Effector CD4-positive, alpha-beta T cell (primary cell): ENCODE measurements at places on chromosomes 2 and 18.

DNA sequence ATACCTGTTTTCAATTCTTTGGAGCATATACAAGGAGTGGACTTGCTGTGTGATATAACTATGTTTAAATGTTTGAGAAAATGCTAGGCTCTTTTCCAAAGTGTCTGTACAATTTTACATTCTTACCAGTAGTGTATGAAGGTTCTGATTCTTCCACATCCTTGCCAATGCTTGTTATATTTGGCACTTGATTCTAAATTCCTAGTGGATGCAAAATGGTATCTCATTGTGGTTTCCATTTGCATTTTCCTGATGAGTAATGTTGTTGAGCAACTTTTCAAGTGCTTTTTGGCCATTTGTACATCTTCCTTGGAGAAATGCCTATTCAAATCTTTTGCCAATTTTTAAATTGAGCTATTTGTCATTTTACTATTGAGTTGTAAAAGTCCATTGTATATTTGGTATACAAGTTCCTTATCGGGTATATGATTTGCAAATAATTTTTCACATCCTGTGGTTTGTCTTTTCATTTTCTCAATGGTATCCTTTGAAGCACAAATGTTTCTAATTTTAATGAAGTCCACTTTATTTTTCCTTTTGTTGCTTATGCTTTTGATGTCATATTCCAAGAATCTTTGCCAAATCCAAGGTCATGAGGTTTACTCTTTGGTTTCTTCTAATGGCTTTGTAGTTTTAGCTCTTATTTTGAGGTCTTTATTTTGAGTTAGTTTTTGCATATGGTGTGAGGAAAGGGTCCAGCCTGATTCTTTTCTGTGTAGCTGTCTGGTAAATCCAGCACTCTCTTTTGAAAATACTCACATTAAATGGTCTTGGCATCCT lies 33.2 kb upstream of the CWC22 start:
- no peak for DNase-seq

DNA sequence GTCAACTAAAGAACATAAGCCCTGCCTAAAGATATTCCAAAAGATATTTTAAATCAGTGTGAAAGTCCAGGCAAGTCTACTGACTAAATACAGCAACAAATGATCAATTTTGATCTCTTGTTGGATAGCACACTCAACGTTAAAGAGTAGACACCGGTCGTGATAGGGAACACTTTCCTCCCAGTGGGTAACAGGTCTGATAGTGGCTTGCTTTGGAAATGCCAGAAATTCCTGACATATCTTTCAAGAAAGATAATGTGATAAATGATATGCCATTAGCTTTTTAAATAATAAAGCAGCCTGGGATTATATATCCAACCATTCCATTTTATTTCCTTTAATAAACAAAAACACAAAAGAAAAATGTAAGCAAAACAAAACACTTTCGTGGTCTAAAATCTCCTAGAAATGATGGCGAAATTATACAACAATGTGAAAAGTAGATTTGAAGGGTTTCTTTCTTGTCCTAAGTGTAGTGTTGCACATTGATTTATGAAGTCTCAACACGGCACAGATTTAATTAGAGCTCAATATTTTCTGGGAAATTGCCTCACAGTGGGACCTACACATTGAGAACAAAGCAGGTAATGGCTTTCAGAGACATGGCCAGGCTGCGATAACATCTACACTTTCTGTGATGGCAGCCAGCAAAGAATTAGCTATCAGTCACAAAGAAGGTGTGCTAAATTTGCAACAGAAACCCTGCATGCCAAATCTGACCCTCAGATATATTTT lies 158.6 kb downstream of the PPP1R1C start:
- DNase-seq, result no peak

DNA sequence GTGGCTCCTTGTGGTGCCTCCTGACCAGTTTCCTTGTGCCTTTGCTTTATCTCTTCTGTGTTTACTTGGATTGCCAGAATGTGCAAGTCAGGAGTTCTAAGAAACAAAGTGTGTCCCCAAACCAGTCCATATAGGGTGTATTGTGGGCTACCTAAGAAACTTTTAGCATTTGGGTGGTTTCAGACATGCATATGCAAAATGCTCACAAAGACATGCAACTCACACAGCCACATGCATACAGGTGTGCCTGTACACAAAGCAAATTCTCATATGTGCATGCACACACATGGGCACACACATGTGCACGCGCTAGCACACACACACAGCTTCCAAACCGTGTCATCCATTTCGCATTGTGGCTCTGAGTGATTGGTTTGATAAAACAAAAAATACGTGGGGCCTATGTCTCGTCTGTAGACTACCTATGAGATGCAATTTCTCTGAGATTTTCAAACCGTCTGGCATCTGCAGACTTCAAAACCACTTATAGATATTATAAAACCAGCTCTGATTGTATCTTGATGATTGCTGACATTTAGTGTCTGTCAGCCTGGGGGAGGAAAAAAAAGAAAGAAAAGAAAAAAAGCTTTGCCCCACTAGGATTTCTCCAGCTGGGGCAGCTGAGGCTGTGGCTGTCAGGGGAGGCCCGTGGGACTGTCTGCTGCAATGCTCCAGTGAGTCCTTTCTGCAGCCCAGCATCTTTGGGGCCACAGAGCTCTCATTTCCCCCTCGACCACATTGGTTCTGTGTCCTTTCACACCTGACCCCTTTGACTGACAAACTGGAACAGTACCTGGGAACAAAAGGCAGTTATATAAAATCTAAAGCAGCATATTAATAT lies 556.1 kb downstream of the CMPK2 start:
- DNase-seq, result no peak

DNA sequence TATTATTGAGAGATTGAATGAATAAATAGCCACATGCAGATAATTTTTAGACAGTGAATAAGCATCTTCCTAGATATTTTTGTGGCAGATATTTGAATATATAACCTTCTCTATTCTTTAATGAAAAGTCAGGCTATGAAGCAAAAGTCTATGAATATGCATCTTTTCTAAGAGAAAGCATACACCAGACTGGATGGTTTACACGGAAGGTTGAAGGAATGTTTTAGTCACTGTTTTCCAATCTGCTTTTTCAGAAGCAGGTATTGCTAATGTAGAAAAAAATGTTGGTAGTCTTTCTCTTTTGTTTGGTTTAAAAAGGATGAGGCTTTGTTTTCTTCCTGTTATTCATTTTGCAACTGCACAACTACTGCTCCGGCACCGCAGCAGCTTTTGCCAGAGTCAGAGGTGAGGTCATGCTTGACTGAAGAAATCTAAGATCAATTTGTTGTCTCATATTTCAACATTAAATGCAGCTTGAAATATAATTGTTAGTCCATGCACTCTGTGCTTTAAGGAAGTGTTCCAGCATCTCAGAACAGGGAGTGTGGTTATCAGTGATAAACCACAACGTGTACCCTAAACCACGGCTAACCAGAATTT lies 1540.8 kb upstream of the PIK3C3 start:
- DNase-seq, result no peak

GRCh38 chr2:152598975-152599759 lies 118.1 kb downstream of the PRPF40A start:
- no peak for DNase-seq

GRCh38 chr2:79131687-79132086 lies 11.4 kb downstream of the REG1A start:
- no peak for DNase-seq

- DNase-seq, result no peak
Observed at GRCh38 chr2:177084607-177085006, 128.0 kb upstream of the HNRNPA3 start.

GRCh38 chr2:42127425-42128424 lies 41.4 kb upstream of the EML4 start:
- no peak for DNase-seq

DNA sequence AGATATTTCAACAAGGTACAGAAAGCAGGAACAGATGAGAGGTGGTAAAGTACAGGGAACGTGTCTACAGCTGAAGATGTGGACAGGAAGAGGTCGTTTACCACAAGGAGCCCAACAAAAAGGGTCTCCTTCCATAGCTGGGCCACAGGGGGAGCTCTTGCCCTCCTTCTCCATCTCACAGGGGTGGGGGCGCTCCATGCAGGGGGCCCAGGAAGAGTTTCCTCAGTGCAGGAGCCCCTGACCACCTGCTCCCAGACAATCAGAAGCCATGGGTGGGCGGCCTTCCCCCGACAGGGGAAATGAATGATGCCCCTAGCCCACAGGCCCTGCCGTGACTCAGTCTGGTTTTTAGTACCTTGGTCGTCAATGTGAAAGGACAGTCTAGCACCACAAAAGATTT lies 163.6 kb upstream of the ZNF516 start:
- DNase-seq, result no peak

DNA sequence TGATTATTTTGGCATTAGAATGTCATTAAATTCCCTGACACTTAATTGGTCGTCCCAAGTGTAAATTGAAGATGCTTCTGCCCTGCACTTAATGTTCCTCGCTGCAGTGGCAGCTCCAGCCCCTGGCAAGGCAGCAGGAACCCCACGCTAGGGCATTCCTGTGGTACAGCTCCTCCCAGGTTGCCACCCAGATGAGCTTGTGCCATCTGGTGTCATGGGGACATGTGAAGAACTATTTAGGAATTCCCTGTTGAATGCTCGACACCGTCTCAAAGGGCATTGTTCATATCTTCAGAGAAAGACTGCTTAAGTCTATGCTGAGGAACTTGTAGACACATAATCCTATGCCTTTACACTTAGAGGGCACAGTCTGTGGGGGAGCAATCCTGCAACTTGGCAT lies 38.9 kb downstream of the BCL2L11 start:
- DNase-seq, result no peak

DNA sequence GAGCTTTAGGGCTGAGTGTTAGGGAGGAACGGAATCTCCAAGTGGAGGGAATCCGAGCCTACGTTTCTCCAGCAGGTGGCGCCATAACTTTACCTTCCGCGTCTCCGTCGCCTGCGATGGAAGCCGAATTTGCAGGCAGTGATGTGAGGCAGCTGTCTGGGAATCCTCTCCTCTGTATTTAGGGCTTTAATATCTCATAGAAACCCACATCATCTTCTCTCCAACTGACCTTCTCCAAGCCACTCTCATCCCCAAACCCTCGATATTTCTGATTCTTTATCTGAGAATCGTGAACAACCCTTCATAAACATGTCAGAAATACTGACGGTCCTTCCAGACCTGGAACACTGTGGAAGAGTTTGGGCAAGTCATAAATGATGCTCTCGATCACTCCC lies 27.5 kb downstream of the SIX2 start:
- peak; percentile 51 for DNase-seq

DNA sequence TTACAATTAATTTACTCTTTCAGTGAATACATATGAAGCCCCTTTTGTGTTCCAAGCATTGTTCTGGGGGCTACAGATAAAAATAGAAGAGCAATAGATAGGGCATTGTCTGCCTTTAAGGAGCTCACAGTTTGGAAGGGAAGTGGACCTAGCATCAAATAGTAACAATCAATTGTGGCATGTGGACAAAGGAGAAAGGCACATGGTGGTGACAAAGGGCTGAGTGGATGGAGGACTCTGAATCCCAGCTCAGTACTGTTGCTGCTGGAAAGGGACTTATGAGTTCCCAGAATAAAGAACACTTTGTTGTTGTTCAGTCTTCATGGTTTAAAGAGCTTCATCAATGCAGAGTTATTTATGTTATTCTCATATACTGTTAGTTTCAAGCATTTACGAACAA lies 217.7 kb downstream of the HRH4 start:
- no peak for DNase-seq

GRCh38 chr2:152336854-152337510 lies 2.0 kb downstream of the FMNL2 start:
- no peak for DNase-seq

- no peak for DNase-seq
Observed at GRCh38 chr2:130915595-130916437, 79.1 kb downstream of the ARHGEF4 start.

GRCh38 chr18:8499810-8500675 lies 109.2 kb upstream of the RAB12 start:
- DNase-seq, result no peak

- no peak for DNase-seq
Observed at GRCh38 chr2:156319811-156320485, 12.6 kb downstream of the NR4A2 start.

DNA sequence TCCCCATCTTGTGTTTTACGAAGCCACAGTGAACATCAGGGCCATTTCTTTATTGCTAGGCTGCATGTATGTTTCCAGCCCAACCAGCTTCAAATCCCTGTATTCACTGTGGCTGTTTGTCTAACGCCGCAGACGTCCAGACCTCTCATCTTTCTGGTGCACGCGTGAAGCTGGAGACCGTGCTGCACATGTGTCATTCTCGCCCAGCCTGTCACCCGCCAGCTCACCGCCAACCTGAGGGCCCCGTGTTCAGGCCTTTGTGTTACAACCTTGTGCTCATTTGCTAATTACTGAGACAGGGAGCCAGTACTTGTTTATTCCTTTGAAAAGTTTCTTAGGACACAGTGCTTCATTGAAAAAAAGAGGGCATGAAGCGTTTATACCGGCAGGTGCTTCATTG lies 21.4 kb downstream of the SALL3 start:
- no peak for DNase-seq

- DNase-seq, result peak; percentile 10
Observed at GRCh38 chr2:8576525-8577167, 105.2 kb upstream of the ID2 start.

- DNase-seq, result no peak
Observed at GRCh38 chr2:229701062-229701461, 13.3 kb downstream of the DNER start.

GRCh38 chr2:171317492-171318125 lies 116.2 kb downstream of the METTL8 start:
- DNase-seq, result no peak

DNA sequence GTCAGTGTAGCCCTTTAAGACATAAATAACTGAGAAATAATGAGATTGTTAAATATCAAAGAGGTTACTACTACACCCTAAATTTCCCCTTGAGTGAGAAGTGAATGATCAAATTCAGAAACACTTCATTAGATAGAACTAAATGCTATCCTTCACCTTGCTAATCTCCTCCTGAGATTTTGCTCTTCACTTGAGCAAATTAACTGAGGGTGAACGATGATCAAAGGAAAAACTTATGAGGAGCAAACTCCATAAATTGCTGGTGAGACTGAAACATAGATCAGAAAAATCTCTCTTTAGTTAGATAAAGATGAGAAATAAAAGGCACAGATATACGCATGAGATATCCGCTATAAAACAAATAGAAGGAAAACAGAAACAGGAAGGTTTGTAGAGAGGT lies 63.1 kb upstream of the TANC1 start:
- no peak for DNase-seq

DNA sequence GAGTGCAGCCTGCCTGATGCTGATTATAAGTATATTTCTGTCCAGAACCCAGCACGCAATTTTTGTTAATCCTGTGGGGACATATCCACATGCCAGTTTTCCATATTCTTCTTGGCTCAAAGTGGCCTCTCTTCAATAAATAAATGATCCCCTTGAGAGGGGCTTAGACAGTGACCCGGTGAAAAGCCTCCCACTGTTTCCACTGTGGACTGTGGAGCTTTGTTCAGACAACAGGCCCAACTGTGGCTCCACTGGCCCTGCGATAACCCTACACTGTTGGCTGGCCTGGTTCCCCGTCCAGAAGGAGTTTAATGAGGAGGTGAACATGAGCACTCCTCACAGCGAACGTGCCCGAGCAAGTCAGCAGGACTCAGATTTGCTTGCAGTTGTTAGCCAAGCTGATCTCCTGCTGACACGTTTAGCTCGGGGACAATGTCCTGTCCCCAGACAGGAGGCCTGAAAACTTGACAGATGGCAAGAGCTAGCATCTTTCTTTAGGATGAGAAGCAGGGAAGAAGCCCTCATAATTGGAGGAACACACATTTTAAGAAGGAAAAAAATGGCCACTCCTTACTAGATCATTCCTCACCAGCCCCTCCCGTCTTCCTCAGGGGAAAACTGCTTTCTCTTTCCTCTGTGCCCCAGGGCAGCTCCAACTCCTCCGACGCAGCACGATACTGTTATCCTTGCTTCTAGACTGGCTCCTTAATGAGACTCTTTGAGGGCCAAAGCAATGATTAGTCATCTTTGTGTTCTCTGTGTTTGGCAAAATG lies 20.0 kb upstream of the MTCL1 start:
- DNase-seq, result no peak
